ENCODE measurements at places on chromosomes 13 and 19.

DNA sequence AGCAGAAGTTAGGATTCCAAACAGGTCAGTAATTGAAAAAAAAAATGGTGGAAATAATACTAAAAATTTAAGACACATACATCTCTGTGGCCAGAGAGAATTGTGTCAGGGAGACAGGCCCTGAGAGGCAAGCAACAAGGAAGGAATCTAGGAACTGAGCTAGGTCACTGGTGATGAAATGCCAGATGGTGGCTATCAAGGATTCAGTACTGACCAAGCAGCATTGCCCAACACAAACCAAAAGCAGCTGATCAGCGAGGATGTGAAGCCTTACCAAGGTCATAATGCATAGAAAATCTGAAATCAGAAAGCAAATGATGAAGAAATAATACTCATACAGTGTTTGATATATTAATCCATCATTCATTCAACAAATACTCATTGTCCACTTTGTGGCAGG lies 905.0 kb downstream of the GPC5 start:
- DNase-seq = no peak
- no peaks in the 10 kb centered on the region for H3K4me1 ChIP-seq
- no peaks in the 10 kb centered on the region for H3K27me3 ChIP-seq
- no peak overlapping the region for H3K4me3 ChIP-seq

GRCh38 chr13:53124623-53125022 lies 96.0 kb downstream of the OLFM4 start:
- no peak overlapping the region for H3K27ac ChIP-seq
- no peaks in the 10 kb centered on the region for H3K36me3 ChIP-seq
- no peaks in the 10 kb centered on the region for H3K4me1 ChIP-seq
- no peak for DNase-seq

- DNase-seq = no peak
- no peaks in the 10 kb centered on the region for H3K27me3 ChIP-seq
- H3K36me3 ChIP-seq = no peaks in the 10 kb centered on the region
- H3K4me1 ChIP-seq = no peaks in the 10 kb centered on the region
Measured at GRCh38 chr13:46561691-46562090, 8.7 kb downstream of the LRCH1 start.

DNA sequence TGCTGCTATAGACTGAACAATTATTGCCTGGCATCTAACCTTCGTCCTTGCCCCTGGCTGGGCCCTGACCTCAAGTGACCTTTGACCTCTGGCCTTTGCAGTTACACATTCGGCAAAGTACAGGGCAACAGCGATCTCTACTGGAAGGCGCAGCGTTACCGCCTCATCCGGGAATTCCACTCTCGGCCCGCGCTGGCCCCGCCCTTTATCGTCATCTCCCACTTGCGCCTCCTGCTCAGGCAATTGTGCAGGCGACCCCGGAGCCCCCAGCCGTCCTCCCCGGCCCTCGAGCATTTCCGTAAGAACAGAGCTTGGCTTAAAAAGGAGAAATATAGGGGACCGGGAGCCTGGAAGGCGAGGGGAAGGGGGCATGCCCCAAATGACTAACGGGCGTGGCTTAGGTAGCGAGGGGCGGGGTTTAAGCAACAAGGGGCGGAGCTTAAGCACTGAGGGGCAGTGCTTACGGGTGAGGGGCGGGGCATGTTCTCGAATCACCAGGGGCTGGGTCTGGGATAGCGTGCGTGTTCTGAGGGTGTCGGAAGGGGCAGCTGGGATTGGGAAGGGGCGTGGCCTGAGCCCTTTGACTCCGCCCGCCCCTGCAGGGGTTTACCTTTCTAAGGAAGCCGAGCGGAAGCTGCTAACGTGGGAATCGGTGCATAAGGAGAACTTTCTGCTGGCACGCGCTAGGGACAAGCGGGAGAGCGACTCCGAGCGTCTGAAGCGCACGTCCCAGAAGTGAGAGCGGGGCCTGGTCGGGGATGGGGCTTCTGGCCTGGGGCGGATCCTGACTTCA lies 52.7 kb downstream of the TRPM4 start:
- H3K27me3 ChIP-seq = no peaks in the 10 kb centered on the region
- DNase-seq = peak; percentile 2
- no peaks in the 10 kb centered on the region for H3K4me1 ChIP-seq
- H3K36me3 ChIP-seq = peaks cover 23% of the 10 kb centered on the region

- H3K27ac ChIP-seq = no peak overlapping the region
- peaks cover 7% of the 10 kb centered on the region for H3K4me1 ChIP-seq
- no peak for DNase-seq
- no peaks in the 10 kb centered on the region for H3K27me3 ChIP-seq
- no peaks in the 10 kb centered on the region for H3K36me3 ChIP-seq
Measured at GRCh38 chr19:46191972-46192371, 37.6 kb upstream of the IGFL1 start.

GRCh38 chr13:56953965-56954364 lies 186.8 kb upstream of the PRR20A start:
- no peak overlapping the region for H3K4me3 ChIP-seq
- DNase-seq = no peak
- no peaks in the 10 kb centered on the region for H3K27me3 ChIP-seq
- H3K27ac ChIP-seq = no peak overlapping the region
- H3K4me1 ChIP-seq = no peaks in the 10 kb centered on the region
- H3K36me3 ChIP-seq = no peaks in the 10 kb centered on the region

DNA sequence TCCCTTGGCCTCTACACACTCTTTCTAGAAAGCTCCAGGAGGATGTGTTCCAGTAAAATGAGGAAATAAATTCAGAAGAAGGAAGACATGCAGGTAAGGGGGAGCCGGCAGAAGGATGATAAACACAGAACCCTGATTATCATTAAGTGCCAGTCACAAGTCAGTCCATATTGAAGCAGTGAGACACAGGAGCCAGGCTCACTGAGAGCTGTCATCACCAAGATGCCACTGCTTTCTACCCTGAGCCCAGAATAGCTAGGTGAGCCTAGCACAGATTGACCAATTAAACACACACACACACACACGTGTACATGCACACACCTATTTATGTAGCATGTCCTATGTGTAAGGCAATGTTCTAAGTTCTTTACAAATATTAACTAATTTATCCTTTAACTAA lies 211.4 kb upstream of the IPO5 start:
- no peak overlapping the region for H3K27ac ChIP-seq
- no peak overlapping the region for H3K4me3 ChIP-seq
- no peak for DNase-seq
- no peaks in the 10 kb centered on the region for H3K4me1 ChIP-seq
- H3K27me3 ChIP-seq = no peaks in the 10 kb centered on the region
- H3K36me3 ChIP-seq = no peaks in the 10 kb centered on the region

DNA sequence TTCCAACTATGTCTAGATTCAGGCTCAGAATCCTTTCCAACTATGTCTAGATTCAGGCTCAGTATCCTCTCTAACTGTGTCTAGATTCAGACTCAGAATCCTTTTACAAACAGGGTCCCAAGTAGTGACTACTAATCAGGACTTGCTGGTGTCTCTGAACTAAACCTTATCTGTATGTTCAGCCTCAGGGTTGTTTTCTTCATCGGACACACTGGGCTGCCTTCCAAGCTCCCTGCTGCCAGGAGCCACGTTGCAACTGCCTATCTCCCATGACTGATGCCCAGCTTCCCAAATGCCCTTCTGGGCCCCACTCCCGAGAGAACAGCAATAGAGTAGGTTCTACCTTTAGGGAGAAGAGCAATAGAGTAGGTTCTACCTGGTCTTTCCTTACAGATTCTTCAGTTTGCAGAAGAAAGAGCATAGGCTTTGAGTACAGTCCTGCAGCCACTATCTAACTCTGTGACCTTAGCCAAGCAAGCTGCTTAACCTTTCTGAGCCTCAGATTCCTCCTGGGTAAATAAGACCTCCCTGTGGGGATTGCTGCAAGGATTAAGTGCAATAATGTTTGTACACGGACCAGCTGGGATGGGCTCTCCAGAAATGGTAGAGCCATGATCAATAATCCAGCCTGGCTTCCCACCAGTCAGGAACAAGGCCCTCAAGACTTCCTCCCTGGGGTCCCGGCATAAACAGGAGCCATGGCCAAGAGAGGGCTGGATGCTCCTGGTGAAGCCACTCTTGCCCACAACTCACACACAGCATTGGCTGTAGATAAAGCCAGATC lies 61.5 kb downstream of the ZIC5 start:
- H3K36me3 ChIP-seq = no peaks in the 10 kb centered on the region
- no peak overlapping the region for H3K27ac ChIP-seq
- H3K27me3 ChIP-seq = no peaks in the 10 kb centered on the region
- H3K4me3 ChIP-seq = no peak overlapping the region
- no peak for DNase-seq

DNA sequence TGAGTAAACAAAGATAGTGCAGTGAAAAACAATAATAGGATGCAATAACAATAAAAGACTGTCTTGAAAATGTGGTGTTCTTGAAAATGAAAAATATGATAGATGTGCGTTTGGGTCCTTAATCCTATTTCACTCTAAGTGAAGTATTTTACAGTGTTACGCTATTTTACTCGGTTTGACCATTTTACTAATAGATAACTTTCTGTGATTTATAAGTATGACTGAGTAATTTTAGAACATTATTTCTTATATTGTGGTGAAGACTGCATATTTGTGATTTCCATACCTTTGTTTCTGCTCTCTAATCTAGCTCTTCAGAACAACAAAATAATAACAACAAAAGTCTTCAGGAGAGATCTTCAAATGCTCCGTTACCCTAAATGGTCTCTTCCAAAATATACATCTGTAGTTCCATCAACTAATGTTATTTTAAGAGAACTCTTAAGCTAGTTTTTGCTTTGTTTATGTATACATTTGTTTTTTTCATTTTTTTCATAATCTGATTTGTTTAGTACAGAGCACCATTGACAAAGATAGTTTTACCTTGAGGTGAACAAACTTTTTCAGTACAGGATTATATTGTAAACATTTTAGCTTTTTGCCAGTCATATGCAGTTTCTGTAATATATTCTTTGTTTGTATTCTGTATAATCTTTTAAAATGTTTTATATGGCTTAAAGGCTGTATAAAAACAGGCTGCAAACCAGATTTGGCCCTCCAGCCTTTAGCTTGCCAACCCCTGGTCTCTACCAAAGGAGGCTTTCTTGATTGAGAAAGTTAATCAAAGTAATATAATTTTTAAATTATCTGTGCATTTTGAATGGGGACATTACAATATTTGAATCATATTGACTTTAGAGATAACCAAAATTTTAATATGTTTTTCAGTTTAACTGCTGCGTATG lies 1572.7 kb upstream of the PRR20A start:
- no peaks in the 10 kb centered on the region for H3K4me1 ChIP-seq
- H3K27ac ChIP-seq = no peak overlapping the region
- no peaks in the 10 kb centered on the region for H3K27me3 ChIP-seq
- H3K4me3 ChIP-seq = no peak overlapping the region

GRCh38 chr19:1239796-1240737 lies 1.5 kb upstream of the ATP5F1D start:
- H3K4me3 ChIP-seq = peak overlapping the region; percentile 53
- DNase-seq = peak; percentile 85
- no peaks in the 10 kb centered on the region for H3K27me3 ChIP-seq
- H3K27ac ChIP-seq = no peak overlapping the region

DNA sequence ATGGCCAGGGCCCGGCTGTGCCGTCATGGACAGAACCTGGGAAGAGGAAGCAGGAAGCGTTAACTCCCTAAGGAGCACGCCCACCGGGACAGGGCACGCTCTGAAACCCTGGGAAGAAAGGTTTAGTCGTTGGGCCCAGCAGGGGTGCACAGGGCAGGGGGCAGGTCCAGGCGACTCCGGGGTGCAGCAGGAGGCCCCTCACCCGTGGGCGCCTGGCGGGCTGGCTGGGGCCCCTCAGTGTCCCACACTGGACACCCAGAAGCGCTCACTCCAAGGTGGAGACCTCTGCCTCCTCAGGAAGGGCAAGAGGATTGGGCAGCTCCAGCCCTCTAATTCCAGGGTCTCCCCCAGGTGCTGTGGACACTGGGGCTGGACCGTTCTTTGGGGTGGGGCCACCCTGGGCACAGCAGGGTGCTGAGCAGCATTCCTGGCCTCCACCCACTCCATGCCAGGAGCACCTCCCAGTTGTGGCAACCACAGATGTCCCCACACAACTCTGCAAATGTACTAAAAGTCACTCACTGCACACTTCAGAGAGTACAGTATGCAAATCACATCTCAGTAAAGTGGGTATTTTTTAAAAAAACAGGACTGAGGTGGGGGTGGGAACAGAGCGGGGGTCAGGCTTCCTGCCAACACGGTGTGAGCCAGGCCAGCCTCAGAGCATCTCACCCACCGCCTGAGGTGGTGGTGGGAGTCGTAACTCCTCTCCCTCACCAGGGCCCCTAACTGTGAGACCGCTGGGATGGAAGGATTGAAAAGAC lies 35.2 kb downstream of the PIP5K1C start:
- no peaks in the 10 kb centered on the region for H3K27me3 ChIP-seq
- H3K4me1 ChIP-seq = peaks cover 12% of the 10 kb centered on the region
- peaks cover 53% of the 10 kb centered on the region for H3K36me3 ChIP-seq

DNA sequence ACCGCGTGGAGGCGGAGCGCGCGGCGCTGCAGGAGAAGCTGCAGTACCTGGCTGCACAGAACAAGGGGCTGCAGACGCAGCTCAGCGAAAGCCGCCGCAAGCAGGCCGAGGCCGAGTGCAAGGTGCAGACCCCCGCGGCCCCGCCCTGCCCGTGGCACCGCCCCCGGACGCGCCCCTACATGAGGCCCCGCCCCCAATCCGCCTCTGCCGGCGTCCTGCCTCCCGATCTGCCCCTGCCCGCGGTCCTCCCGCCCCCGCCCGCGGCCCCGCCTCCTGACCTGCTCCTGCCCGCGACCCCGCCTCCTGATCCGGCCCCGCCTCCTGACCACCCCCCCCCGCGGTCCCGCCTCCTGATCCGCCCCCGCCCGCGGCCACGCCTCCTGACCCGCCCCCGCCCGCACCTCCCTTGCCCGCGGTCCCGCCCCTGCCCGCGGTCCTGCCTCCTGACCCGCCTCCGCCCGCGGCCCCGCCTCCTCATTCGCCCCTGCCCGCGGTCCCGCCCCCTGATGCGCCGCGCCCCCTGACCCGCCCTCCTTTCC lies 11.7 kb downstream of the PRR36 start:
- peaks cover 27% of the 10 kb centered on the region for H3K27me3 ChIP-seq
- no peaks in the 10 kb centered on the region for H3K36me3 ChIP-seq
- H3K4me3 ChIP-seq = peak overlapping the region; percentile 25

DNA sequence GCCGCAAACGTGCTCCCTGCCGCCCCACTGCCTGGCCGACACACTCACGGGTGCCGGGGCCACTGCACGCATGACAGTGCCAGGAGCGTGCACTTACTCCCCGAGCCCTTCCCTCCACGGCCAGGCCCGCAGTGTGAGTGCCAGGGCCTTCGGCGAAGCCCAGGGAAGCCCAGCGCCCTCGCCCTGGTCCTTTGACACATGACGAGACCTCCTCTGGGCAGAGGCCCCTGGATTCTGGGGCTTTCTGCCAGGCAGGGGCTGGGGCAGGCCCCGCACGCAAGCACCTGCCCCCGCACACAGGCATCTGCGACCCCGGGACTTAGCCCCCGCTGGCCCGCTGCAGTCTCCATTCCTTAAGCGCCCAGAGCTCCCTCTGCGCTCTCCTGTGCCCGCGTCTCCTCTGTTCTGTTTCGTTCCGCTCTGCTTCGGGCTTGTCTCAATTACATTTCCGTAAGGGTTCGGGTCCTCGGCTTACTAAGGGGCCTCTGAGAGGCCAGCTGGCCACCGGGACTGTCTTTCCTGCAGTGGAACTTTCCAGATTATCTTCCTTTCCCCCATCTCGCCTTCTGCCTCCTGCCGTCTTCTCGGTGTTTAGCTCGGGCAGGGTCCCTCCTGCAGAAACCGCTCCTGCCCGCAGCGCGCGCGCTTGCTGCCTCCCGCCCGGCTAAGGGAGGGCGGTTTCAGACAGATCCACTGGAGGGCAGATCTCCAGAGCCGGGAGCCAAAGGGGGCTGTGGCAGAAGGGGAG lies 98.8 kb downstream of the ING1 start:
- no peak for DNase-seq
- H3K36me3 ChIP-seq = no peaks in the 10 kb centered on the region
- no peak overlapping the region for H3K4me3 ChIP-seq
- H3K27me3 ChIP-seq = no peaks in the 10 kb centered on the region

- H3K36me3 ChIP-seq = no peaks in the 10 kb centered on the region
- DNase-seq = no peak
- peaks cover 2% of the 10 kb centered on the region for H3K4me1 ChIP-seq
- no peak overlapping the region for H3K27ac ChIP-seq
- H3K27me3 ChIP-seq = no peaks in the 10 kb centered on the region
- H3K4me3 ChIP-seq = no peak overlapping the region
Measured at GRCh38 chr13:100440751-100441425, 147.7 kb downstream of the GGACT start.
